ENCODE measurements at places on chromosomes 12 and 14.
A peak's percentile ranks its signal among the peaks of the same experiment; 100 is the strongest.

DNA sequence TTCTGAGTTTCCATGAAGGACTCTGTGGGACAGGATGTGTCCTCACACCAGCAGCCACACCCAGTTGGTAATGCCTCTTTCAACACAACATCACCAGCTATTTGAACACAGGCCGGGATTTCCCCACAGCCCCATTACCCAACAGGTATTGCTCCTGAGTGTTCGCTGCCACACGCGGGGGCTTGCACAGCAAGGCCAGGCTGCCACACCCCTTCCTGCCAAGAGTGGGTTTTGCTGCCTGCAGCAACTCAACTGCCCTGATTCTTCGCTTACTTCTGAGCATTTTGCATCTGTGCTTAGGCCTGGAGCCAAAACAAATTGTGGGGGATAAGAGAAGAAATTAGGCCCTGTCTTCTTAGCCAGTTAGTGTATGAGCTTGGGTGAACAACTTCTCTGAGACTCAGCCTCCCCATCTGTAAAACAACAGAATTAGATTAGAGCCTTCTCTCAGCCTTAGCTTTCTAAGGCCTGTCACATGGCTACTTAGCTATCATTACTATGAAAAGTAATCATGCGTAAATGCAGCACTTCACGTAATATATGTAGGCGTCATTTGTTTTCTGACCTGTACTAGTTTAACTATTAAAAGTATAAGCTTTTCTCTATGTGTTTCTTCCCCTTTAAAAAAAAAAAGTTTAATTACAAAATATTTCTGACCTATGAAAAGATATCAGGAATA lies 20.0 kb downstream of the CKAP4 start:
- peak; percentile 34 for DNase-seq

DNA sequence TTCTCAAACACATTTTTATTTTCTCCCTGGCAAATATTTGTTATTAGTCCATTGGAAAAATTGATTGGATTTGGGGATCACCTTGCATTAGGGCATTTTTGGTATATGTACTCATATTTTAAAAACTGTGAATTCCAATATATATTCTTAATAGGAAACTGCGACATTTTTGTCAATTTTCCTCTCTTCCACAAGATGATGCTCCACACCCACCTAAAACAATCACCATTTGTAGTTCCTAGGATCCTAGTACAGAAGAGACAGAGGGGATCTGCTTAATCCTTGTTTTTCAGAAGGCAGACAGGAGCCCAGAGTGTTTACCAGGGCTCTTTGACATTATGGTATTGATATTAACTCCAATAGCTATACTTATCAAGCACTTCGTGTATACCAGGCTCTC lies 22.8 kb upstream of the OASL start:
- DNase-seq: peak; percentile 51

GRCh38 chr12:94266796-94267536 lies 118.6 kb downstream of the PLXNC1 start:
- peak; percentile 57 for DNase-seq

- no peak for DNase-seq
Measured at GRCh38 chr12:75507086-75507485, 4.3 kb downstream of the KRR1 start.

DNA sequence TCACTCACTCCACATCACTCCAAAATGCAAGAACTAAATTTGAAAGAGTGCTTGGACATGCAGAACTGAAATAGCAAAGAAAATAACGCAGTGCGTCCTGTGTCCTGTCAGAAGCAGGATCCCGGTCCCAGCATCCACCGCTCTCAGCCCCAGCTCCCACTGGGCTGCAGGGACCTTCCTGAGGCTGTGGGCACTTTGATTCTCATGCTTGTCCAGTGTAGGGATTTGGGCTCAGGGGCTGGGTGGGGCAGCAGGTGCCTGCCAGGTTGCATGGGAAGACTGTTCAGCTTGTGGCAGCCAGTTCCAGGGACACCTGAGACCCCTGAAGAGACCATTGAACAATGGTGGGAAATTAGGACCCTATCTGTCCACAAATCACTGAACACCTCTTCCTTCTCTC lies 140.0 kb upstream of the FKBP4 start:
- no peak for DNase-seq

DNA sequence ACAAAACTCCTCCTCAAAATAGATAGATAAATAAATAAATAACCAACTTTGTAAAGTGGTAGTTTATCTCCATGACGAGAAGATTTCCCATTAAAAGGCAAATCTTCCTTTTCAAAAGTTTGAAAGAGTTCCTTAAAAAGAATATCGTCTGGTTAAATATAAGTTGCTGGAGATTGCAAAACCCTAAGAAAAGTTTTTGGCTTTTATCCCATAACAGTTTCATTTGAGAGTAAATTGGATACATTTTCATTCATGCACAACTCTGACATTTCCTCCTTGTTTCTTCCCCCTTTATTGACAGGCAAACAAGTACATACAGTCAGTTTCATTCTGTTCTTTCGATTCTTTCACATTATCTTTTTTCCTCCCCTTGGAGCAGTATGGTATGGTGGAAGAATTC lies 45.4 kb upstream of the BTG1 start:
- peak; percentile 14 for DNase-seq
